ENCODE measurements at places on chromosomes 16 and 17.
A peak's percentile ranks its signal among the peaks of the same experiment; 100 is the strongest.

GRCh38 chr17:72606656-72607055, 485.8 kb downstream of the SLC39A11 start:
- DNase-seq: no peak

- peak; percentile 1 for DNase-seq
Observed at GRCh38 chr16:2500918-2501750, 12.6 kb upstream of the ATP6V0C start.

GRCh38 chr17:4641297-4642195, at the start of gene ALOX15:
Gene ALOX15, minus strand, starts transcription at chr17:4641678. Its CDS starts 27 bp downstream, at chr17:4641651.
- no peak for DNase-seq

GRCh38 chr17:8630227-8630801, at the start of gene MYH10:
Gene MYH10, minus strand, starts transcription at chr17:8630725. Its CDS starts 7,479 bp downstream, at chr17:8623246.
- DNase-seq: no peak

DNA sequence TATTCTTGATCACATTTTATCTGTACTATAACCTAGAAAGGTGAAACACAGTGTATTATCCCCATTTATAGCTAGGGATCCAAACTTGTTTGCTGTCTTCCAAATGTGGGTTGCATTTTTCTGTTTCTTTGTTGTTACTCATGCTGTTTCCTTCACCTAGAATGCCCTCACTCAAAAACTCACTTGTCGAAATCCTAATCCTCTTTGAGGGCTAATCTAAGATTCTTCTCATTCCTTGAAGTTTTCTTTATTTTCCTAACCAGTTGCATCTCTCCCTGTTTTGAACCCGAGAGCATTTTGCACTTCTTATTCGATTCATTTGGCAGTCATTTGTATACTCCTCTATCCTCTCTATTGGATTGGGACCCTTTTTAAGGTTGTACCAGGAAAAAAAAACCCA, 9.6 kb downstream of the CALCOCO2 start:
- DNase-seq: no peak

DNA sequence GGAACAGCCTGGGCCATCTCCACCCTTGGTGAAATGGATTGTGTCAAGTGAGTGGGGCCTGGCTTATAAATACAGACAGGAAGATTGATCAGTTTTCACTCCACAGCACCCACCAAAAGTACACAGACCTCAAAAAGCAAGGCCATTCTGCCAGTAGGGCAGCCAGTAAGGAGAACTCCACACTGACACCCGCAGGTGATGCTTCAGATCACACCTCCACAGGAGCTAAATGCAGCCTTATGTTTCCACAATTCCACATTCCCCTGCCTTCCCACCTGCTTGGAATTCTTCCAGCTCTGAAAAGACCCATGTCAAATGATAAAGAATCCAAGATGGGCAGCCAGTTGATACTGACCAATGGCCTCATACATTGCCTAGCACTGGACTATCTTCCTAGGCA, 191.1 kb downstream of the ZFHX3 start:
- DNase-seq: no peak

- DNase-seq: no peak
Observed at GRCh38 chr17:34219405-34219804, 35.7 kb upstream of the CCL2 start.

GRCh38 chr16:24319126-24319814, 63.1 kb downstream of the CACNG3 start:
- DNase-seq: no peak

GRCh38 chr16:86930001-86930400, 351.7 kb downstream of the FOXL1 start:
- DNase-seq: no peak

DNA sequence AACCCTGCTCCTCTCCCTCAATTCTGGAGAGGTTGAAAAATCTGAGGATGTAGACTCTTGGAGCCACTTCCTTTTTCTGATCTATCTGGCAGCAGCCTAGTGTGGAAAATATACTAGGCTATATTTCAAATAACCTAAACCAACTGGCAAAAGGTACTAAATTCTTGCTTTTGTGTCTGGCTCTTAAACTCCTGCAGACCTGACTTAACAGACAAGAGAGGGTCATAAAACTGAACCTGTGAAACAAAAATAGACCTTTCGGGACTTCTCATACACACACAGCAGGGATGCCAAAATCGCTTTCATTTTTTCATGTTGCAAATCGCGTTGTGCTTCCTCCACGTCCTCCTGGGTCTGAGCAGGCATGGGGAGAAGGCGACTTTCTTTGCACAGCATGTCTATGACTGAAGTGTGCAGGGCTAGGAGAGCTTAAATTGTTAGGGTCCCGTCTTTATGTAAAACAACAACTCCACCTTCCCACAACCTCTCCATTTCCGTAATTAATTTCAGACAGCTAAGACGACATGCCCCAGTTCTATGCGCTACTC, 520.7 kb upstream of the PSMD7 start:
- no peak for DNase-seq
